ENCODE measurements at places on chromosomes 11 and 22. TPM values are rescaled to one million over a fixed set of nuclear protein-coding genes. Genes with fewer than 3 reads are reported as not detected.

GRCh38 chr11:104803776-104804175 is 94.5 kb downstream of the CASP12 start:
- H3K4me1 ChIP-seq = peaks cover 4% of the 10 kb centered on the region
- no peaks in the 10 kb centered on the region for H3K36me3 ChIP-seq
- no peak for DNase-seq
- H3K4me3 ChIP-seq = no peak overlapping the region

GRCh38 chr11:133819114-133819513 is 26.2 kb downstream of the SPATA19 start:
- H3K4me3 ChIP-seq = no peak overlapping the region
- no peaks in the 10 kb centered on the region for H3K4me1 ChIP-seq
- no peak for DNase-seq

DNA sequence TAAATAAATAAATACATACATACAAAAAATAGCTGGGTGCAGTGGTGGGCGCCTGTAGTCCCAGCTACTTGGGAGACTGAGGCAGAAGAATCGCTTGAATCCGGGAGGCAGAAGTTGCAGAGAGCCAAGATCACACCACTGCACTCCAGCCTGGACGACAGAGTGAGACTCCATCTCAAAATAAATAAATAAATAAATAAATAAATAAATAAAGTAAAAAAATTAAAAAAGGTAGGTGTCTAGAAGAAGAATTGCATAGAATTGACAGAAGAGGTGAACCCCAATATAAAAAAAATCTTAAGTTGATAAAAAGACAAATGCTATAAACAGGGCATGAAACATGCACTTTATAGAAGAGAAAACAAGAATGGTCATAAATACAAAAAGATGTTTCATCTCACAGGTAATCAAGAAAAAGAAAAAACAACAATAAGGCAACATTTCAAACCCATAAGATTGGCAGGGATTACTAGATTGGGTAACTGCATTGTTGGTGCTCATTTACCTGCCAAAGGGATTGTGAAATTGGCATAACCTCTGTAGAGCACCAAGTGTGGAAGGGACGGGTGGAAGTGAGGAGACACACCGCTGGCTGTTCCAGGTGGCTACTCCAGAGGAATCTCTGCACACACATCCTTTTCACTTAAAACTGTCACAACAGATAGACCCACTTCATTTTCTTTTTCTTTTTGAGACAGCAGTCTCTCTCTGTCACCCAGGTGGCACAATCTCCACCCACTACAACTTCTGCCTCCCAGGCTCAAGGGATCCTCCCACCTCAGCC is 44.7 kb downstream of the NF2 start:
- no peak overlapping the region for H3K4me3 ChIP-seq
- no peak overlapping the region for H3K27ac ChIP-seq
- no peak for DNase-seq

BLID gene
- 1.2 TPM for total RNA-seq

GRCh38 chr11:37712251-37712650 is 1114.2 kb upstream of the RAG2 start:
- no peak overlapping the region for H3K27ac ChIP-seq
- H3K27me3 ChIP-seq = no peaks in the 10 kb centered on the region
- DNase-seq = no peak
- H3K36me3 ChIP-seq = no peaks in the 10 kb centered on the region

MAPK12 gene
- total RNA-seq = 63.3 TPM

GRCh38 chr11:7592711-7593110 is 78.9 kb downstream of the PPFIBP2 start:
- no peak overlapping the region for H3K4me3 ChIP-seq
- peaks cover 42% of the 10 kb centered on the region for H3K4me1 ChIP-seq
- H3K36me3 ChIP-seq = peaks cover 10% of the 10 kb centered on the region
- peak overlapping the region; percentile 54 for H3K27ac ChIP-seq
- no peak for DNase-seq
- no peaks in the 10 kb centered on the region for H3K27me3 ChIP-seq

GRCh38 chr11:95465887-95466286 is 234.9 kb upstream of the SESN3 start:
- no peak for DNase-seq
- H3K27me3 ChIP-seq = no peaks in the 10 kb centered on the region
- H3K4me1 ChIP-seq = peaks cover 28% of the 10 kb centered on the region
- no peak overlapping the region for H3K27ac ChIP-seq
- no peaks in the 10 kb centered on the region for H3K36me3 ChIP-seq
- H3K4me3 ChIP-seq = no peak overlapping the region

THRSP gene
- total RNA-seq = 0.32 TPM

FDXACB1 gene
- 2.9 TPM for total RNA-seq

- H3K27me3 ChIP-seq = peaks cover 8% of the 10 kb centered on the region
- no peak overlapping the region for H3K4me3 ChIP-seq
- H3K27ac ChIP-seq = no peak overlapping the region
- H3K4me1 ChIP-seq = peaks cover 2% of the 10 kb centered on the region
- DNase-seq = no peak
Observed at GRCh38 chr11:125076378-125076945, 13.4 kb downstream of the SLC37A2 start.

- no peaks in the 10 kb centered on the region for H3K36me3 ChIP-seq
- no peaks in the 10 kb centered on the region for H3K4me1 ChIP-seq
- no peak overlapping the region for H3K27ac ChIP-seq
- H3K4me3 ChIP-seq = no peak overlapping the region
Observed at GRCh38 chr22:37273126-37273845, 9.0 kb upstream of the CYTH4 start.

GSTT4 gene
- not detected for total RNA-seq

DNA sequence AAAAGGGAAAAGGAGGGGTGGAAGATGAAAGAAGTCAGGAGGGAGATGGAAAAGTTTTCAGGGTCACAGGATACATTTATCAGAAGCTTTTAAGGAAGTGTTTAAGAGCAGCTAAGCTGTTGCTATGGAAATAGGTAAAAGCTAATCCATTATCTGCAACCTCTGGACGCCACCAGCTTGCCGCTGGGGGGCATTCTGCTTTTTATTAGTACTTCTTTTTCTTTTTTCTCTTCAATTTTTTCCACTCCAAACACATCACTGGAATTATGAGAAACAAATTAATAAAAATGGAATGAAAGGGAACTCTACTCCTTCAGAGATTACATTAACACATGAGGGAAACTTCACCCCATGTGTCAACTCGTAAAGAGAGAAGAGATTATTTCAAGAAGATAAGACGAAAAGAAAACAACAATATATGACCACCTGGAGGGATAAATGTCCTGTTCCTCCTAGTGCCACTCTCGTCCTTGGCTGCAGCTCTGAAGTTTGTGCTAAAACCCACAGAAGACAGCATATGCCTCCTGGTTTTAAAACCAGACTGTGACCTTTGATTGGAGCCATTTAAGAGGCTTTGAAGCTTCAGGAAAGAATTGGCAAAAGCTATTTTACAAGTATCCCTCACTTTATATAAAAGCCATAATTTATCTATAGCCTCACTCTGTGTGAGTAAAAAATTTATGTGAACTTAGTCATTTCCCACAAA is 972.8 kb downstream of the OPCML start:
- H3K27me3 ChIP-seq = peaks cover 2% of the 10 kb centered on the region
- no peak overlapping the region for H3K4me3 ChIP-seq
- no peak for DNase-seq

- H3K4me3 ChIP-seq = peak overlapping the region; percentile 51
- H3K4me1 ChIP-seq = no peaks in the 10 kb centered on the region
- no peaks in the 10 kb centered on the region for H3K36me3 ChIP-seq
- DNase-seq = no peak
- H3K27ac ChIP-seq = no peak overlapping the region
Observed at GRCh38 chr11:1573077-1573902, 1.2 kb upstream of the DUSP8 start.

DNA sequence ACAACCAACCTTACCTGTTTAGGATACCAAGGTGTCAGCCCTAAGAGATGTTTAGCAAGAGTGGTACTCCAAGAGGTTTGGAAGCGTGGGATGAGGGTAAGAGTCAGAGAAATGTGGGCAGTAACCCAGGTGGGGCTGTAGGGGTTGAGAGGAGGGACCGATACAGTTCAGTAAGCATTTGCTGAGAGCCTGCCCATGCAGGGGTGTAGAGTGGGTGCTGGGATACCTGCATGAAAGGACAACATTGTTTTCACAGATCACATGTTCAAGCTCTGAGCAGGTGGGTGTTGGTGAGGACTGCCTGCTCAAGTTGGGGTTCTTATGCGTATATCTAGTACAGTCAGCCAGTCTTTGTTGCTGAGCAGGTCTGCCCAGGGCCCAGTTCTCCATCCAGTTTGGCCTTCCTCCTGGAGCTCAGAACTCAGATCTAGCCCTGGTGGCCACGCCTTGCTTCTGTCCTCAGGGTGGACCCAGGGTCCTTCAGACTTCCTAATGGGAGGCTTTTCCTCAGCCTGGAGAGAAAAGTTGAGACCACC is 14.8 kb downstream of the PPFIBP2 start:
- H3K36me3 ChIP-seq = peaks cover 4% of the 10 kb centered on the region
- H3K4me1 ChIP-seq = peaks cover 24% of the 10 kb centered on the region
- DNase-seq = no peak
- H3K27me3 ChIP-seq = no peaks in the 10 kb centered on the region
- no peak overlapping the region for H3K27ac ChIP-seq

RAG2 gene
- not detected for total RNA-seq

KCTD14 gene
- total RNA-seq = 5.4 TPM

- H3K27ac ChIP-seq = peak overlapping the region; percentile 66
- peaks cover 25% of the 10 kb centered on the region for H3K36me3 ChIP-seq
- H3K4me3 ChIP-seq = no peak overlapping the region
- no peaks in the 10 kb centered on the region for H3K27me3 ChIP-seq
- no peak for DNase-seq
Observed at GRCh38 chr22:27761000-27761399, 40.6 kb downstream of the MN1 start.

OR52A1 gene
- 0.02 TPM for total RNA-seq

- H3K4me1 ChIP-seq = peaks cover 14% of the 10 kb centered on the region
- H3K27me3 ChIP-seq = peaks cover 9% of the 10 kb centered on the region
- no peak for DNase-seq
Observed at GRCh38 chr11:69210310-69211035, 54.7 kb downstream of the SMIM38 start.

OVOL1 gene
- total RNA-seq = 3.9 TPM

FAM118B gene
- 20.3 TPM for total RNA-seq

DNA sequence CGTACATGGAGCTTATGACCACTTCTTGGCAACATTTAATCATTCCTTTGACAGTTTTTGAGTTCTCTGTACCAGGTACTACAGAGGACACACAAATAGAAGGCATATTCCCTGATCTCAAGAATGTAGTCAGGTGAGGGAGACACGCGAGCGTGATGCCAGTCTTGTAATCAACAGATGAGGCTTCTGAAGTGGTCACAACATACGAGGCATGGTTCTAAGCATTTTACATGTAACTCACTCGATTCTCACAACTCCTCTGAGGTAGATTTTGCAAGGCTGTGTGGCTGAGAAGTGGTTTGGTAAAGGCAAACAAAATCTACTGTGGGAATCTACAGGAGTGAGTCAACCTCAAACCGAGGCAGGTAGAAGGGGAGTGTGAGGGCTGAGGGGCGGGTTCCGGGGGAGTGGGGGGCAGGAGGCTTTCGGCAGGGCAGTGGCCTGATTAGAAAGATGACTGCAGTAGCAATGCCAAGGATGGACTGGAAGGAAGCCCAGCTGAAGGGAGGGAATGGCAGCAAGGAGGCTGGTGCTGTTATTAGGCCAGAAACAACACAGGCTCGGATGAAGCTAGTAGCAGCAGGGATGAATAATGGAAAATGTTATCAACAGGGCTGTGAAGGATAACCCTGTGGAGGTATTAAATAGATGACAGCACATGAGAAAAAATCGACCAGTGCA is 63.8 kb downstream of the ST14 start:
- H3K27me3 ChIP-seq = no peaks in the 10 kb centered on the region
- peaks cover 4% of the 10 kb centered on the region for H3K4me1 ChIP-seq
- no peak for DNase-seq
- H3K36me3 ChIP-seq = peaks cover 9% of the 10 kb centered on the region
- H3K27ac ChIP-seq = peak overlapping the region; percentile 54

PKDREJ gene
- total RNA-seq = not detected

DNA sequence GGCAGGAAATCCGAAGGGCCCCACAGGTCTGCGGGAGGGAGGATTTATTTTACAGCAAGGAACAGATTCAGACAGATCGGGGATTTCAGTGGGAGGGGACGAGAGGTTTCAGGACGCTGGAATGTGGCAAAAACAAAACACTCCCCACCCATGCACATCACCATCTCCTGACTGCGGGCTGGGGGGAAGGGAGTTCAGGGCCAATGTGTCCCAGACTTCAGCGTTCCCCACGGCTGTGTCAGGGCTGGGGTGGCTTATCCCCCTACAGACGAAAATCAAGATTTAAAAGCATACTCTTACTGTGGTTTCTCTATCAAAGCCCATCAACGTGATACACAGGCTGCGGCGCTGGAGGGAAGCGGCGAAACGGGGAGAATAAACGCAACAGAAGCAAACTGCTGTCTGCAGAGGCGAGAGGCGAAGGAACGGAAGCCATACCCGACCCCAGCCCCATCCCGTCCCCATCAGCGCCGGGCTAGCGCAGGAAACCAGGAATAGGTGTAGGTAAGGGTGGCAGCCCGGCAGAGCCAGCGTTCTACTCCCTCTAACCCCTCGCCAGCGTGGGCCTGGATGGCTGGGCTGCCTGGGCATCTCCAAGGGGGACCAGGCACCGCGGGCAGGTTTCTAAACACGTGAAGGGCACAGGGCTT is 2.7 kb downstream of the TENM4 start:
- H3K36me3 ChIP-seq = no peaks in the 10 kb centered on the region
- peaks cover 68% of the 10 kb centered on the region for H3K27me3 ChIP-seq
- DNase-seq = no peak
- H3K27ac ChIP-seq = peak overlapping the region; percentile 73
- H3K4me3 ChIP-seq = peak overlapping the region; percentile 78

DNA sequence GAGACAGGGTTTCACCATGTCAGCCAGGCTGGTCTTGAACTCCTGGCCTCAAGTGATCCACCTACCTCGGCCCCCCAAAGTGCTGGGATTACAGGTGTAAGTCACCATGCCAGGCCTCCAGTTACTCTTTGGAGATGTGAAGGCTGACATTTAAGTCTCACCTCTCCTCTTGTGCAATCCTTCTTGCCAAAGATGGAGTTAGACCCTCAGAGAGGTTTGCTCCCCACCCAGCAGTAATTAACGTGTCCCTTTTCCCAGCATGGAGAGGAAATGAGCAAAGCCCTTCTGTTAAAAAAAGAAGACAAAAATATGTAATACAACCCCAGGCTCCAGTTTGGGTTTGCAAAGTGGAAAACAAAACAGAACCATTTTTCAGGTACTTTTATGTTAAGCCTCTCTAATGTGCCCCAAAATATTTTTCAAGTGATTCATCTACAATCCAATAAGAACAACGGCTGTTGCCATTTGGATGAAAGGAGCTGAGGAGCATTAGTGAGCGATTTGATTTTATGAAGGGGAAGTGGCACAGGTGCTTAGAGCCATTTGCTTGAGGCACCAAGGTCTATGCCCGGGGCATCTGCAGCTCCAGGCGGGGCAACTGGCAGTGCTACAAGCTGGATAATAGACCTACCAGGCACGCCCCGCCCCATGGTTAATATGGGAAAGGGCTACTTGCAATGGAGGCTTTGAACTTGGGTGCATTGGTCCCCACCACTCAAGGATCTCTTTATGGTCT is 57.2 kb downstream of the GRIK4 start:
- peaks cover 8% of the 10 kb centered on the region for H3K4me1 ChIP-seq
- DNase-seq = no peak
- peaks cover 72% of the 10 kb centered on the region for H3K27me3 ChIP-seq
- no peak overlapping the region for H3K27ac ChIP-seq
- no peaks in the 10 kb centered on the region for H3K36me3 ChIP-seq
- no peak overlapping the region for H3K4me3 ChIP-seq

- no peaks in the 10 kb centered on the region for H3K27me3 ChIP-seq
- DNase-seq = no peak
- peak overlapping the region; percentile 26 for H3K27ac ChIP-seq
Observed at GRCh38 chr11:68564261-68564660, 103.7 kb downstream of the PPP6R3 start.

GRCh38 chr22:23276656-23277582 is 96.6 kb downstream of the BCR start:
- peaks cover 19% of the 10 kb centered on the region for H3K36me3 ChIP-seq
- H3K27ac ChIP-seq = no peak overlapping the region
- H3K27me3 ChIP-seq = no peaks in the 10 kb centered on the region
- no peaks in the 10 kb centered on the region for H3K4me1 ChIP-seq
- H3K4me3 ChIP-seq = no peak overlapping the region
